ENCODE measurements at places on chromosomes 12 and 14.
A peak's percentile ranks its signal among the peaks of the same experiment; 100 is the strongest.

DNA sequence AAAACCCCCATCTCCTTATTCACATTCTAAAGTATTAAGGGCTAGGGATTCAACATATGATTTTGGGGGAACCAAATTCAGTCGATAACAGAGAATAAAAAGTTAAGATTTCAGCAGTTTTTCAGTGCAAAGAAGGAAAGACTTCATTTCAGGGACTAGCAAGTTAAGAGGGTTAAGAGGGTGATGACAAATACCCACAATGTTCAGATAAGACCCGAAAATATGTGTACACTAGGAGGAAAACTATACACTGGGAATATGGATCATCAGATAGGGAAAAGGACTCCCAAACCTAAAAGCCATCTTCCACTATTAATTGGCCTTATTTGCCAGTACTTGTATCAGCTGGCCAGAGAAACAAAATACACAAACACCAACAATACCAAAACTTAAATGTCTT lies 824.2 kb downstream of the SLC16A7 start:
- no peak for DNase-seq

- DNase-seq: no peak
These were observed 12.5 kb downstream of the PCNX1 start for GRCh38 chr14:70919774-70920173.

DNA sequence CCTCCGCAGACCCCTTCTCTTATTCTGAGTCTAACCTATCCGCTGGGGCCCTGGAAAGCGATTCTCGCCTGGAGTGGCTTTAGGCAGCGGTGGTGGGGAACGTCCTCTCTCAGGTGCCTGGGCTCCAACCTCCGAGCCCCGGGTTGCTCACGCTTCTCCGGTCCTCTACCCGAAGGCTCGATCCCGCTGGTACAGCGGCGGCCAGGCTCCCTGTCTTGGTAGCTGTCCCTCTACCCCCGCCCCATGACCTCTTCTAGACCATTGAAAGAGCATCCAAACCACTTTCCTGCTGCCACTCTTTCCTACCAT lies 505 bp upstream of the HEBP1 start:
- DNase-seq: peak; percentile 29

DNA sequence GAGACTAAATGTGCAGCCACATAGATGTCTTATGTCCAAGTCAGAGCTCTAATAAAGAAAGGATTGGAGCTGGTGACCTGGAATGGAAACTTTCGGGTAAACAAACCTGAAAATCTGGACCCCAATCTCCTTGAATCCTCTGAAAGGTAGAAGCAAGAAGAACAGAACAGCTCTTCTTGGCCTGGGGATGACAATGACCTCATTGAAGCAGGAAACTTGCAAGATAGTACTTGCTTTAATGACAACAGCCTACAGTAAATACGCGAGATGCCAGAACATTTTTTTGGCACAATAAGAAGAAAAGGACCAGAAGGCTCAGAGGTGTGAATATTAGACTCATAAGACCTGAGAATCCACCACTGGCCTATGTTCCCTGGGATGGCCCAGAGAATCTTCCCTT lies 4.1 kb upstream of the PRIMA1 start:
- no peak for DNase-seq

DNA sequence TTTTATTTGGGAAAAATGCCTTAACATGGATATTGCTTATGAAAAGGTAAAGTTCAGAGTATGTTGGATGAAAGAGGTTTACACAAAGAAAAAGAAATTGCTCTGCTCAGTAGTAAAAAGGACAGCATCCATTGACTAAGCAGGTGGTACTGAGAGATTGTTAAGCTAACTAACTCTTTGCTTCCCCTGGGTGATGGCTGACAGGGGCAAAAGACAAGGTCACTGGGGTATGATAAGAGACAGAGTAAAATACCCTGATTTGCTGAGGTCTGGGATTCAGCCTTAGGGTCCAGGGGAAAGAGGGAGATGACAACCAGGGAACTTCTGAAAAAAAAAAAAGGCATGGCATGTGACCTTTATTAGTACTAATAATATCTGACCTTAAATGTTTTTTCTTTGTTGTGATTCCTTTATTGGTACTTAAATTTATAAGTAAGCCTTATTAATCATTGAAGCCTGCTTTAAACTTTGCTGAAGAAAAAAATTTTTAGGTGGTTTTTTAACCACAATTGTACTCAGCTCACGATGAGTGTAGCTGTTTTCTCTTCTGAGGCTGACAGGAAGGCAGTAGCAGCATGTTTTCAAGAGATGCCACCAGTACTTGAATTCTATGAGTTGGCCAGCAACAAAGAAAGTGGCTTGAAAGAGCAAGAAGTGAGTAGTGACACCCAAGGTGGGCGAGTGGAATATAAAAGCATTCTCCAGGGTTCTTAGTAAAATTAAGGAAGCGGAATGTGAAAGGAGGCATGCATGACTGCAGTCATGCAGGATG lies 43.7 kb upstream of the KITLG start:
- DNase-seq: no peak

- DNase-seq: no peak
These were observed 78.7 kb downstream of the FZD10 start for GRCh38 chr12:130240831-130241590.

GRCh38 chr12:113145720-113146551 lies 3.6 kb upstream of the CFAP73 start:
- peak; percentile 31 for DNase-seq

DNA sequence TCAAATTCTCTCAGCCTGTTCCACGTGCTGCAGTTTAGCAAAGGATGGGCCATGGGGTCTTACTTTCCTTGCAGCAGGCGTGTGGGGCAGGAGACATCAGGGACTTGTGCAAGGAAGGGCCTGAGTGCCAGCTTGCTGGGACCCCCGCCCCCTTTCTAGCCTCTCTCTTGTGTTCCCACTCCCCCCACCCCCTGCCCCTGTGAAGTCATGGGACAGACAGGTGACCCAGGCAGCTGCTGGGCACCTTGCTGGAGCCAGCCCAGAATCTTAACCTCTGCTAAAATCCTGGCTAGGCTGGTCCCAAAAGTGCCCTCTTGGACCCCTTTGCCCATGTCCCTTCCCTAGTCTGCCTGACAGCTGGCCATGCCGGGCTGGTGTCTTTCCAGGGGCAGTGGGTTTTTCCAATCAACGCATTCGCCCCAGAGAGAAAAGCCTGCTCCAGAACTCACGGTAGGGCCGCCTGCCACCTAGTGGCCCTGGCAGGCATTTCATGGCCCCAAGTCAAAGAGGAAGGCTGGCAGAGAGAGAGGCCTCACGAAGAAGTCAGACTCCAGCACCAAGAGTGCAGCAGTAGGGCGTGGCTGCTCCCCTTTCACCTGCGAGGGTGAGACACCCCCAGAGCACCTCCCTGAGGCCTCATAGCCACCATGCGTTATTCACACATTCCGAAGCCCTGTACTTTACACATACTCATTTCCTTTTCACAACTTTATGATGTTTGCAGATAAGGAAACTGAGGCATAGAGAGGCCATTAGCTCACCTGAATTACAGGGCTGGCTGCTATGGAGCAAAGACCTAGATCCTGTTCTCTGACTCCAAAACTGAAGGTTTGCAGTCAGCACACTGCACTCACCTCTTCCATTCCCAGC lies 67.4 kb downstream of the LGMN start:
- peak; percentile 86 for DNase-seq

GRCh38 chr12:125203145-125203765 lies 138.0 kb downstream of the AACS start:
- DNase-seq: no peak

GRCh38 chr12:124040737-124041136 lies 67.7 kb downstream of the ZNF664 start:
- DNase-seq: no peak

- DNase-seq: no peak
These were observed 60.5 kb downstream of the ATG14 start for GRCh38 chr14:55351111-55351510.

GRCh38 chr12:3089588-3089987 lies 12.4 kb downstream of the TSPAN9 start:
- no peak for DNase-seq

GRCh38 chr12:15688202-15688736 lies 100.9 kb downstream of the EPS8 start:
- peak; percentile 85 for DNase-seq

- DNase-seq: no peak
These were observed 152.2 kb upstream of the RASSF8 start for GRCh38 chr12:25806271-25806670.

GRCh38 chr14:91405724-91406435 lies 11.7 kb downstream of the CCDC88C start:
- no peak for DNase-seq

- no peak for DNase-seq
These were observed 17.3 kb downstream of the IRF2BPL start for GRCh38 chr14:77011245-77011644.

DNA sequence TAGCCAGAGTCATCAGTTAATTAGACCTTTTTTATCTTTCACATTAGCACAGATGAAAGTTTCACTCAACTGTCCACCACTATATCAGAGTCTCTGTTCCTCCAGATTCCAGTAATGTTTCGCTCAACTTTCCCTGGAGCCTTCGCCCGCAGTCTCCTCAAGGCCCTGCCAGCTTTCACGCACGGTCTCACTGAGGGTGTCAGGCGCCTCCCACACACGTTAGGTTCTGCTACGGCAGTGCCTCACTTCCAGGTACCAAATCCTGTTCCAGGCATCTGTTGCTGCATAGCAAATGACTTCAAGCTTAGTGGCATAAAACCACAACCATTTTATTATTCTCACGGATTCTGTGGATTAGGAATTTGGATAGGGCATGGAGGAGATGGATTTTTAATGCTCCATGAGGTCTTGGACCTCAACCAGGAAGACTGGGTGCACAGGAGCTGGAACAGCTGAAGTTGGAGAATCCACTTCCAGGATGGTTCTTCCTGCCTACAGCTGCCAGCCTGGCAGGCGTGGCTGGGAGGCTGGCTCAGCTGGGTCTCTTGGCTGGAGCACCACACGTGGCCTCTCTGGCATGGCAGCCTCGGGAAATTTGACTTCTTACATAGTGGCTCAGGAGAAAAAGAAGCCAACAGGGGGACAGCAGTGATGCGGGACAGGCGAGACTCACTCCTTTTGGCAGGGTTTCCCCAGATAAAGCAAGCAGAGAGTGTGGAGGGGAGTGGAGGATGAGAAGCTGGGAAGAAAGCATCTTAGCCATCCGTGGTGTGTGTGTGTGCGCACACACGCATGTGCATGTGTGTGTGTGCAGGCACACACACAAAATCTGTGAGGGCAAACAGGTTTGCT lies 21.3 kb upstream of the BCDIN3D start:
- no peak for DNase-seq

DNA sequence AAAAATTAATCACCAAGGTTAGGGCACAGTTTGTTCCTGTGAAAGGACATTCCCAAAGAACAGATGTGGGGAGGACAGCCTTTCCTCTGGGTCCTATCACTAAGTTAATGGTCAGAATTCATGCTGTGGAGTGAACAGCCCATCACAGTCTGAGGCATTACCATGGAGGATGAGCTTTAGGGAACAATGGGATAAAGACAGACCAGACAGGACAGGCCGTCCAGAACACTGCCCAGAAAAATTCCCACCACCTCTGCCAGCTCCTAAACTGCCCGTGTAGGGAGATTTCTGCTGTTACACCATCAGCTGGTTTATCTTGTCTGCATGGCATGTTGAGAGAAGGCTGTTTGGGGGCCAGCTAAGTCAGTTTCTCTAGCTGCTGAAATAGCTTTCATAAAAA lies 49.6 kb upstream of the IFNG-AS1 start:
- DNase-seq: no peak

DNA sequence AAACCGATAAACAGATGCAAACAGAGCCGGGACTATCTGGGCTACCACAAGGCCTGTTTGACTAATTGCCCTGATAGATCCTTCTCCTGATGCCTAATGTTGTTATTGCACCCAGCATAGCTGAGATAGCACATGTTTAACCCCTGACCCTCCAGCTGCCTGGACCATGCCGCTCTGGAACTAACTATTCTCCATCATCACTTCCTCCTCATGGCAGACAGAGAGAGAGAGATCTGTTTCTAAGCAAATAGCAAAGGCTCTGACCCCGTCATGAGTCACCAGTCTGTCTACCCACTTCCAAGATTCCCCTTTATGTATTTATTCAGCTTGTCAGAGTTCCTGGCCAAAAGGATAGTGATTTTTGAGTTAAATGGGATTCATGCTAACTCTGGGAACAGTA lies 58.2 kb upstream of the FLRT2 start:
- peak; percentile 65 for DNase-seq

DNA sequence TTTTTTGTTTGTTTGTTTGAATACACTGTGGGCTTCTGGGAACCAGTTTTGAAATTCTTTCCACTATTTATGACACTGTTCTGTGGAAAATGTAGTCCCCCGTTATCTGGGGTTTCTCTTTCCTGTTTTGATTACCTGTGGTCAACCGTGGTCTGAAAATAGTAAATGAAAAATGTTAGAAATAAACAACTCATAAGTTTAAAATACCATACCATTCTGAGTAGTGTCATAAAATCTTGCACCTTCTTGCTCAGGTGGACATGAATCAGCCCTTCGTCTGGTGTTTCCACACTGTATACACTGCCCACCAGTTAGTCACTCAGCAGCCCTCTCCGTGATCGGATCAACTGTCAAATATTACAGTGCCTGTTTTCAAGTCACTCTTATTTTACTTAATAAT lies 5.1 kb upstream of the PAPOLA start:
- peak; percentile 20 for DNase-seq

GRCh38 chr14:91897106-91897701 lies 29.9 kb upstream of the TC2N start:
- peak; percentile 82 for DNase-seq

GRCh38 chr14:74195623-74196022 lies 43.6 kb upstream of the VSX2 start:
- DNase-seq: no peak

GRCh38 chr14:74459289-74459946 lies 33.4 kb upstream of the SYNDIG1L start:
- DNase-seq: peak; percentile 68

GRCh38 chr12:84512751-84513150 lies 399.8 kb downstream of the SLC6A15 start:
- no peak for DNase-seq

- DNase-seq: no peak
These were observed 8.5 kb upstream of the RAD51AP1 start for GRCh38 chr12:4530160-4530559.

- DNase-seq: no peak
These were observed 83.6 kb downstream of the ANKS1B start for GRCh38 chr12:99901181-99901580.

- DNase-seq: no peak
These were observed 157.4 kb downstream of the KICS2 start for GRCh38 chr12:64064706-64065105.
